ENCODE measurements at places on chromosomes 3 and 15. TPM values are rescaled to one million over a fixed set of nuclear protein-coding genes. Genes with fewer than 3 reads are reported as not detected.
A peak's percentile ranks its signal among the peaks of the same experiment; 100 is the strongest.

DNA sequence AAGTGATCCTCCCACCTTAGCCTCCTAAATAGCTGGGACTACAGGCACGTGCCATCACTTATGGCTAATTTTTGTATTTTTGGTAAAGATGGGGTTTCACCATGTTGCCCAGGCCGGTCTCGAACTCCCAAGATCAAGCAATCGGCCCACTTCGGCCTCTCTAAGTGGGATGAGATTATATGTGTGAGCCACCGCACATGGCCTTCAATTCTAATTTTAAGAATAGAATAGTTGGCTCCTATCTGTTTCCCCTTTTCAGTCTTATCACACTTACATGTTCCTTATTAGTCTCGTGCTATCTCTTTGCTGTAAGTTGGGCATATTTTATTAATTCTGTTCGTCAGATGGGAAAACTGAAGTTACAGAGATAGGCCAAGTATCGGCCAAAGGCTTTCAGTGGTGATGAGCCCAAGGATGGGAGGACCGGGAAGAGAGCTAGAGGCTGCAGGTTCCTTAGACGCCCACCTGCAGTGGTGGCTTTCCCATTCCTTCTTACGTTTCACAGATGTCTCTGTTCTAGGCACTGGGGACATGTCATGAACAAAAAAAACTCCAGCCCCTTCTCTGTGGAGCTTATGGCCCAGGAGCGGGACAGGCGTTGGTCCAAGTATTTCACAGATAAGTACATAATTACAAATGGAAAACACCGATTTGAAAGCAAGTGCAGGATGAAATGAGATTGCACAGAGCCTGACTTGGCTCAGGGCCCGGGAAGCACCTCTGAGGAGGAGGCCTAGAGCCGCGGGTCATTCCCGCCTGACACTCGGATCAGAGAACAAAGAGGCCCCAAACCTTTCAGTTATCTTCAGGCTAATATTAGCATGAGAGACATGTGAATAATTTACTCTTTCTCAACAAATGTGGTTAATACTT, 91.1 kb upstream of the KLF13 start:
- DNase-seq = peak; percentile 87

Gene CSPG5
- 0.71 TPM for total RNA-seq

Gene CLDN11
- total RNA-seq = not detected

DNA sequence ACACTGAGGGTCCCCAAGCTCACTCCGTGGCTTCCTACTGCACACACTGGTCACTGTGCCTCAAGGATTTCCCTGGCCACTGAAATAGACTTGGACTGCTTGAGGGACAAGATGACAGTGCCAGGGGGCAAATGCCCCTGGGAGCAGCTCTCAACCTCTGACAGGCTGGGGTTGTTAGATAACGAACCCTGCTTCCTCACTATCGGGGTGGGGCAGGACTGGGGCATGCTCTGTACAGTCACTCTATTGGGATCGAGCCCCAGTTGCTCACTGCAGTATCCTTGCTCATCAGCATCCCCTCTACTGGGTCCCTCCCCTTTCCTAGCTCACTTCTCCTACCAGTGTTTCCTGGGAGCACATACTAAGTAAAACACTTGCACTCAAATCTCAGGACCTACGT, 610.8 kb downstream of the NTRK3 start:
- DNase-seq = no peak

DNA sequence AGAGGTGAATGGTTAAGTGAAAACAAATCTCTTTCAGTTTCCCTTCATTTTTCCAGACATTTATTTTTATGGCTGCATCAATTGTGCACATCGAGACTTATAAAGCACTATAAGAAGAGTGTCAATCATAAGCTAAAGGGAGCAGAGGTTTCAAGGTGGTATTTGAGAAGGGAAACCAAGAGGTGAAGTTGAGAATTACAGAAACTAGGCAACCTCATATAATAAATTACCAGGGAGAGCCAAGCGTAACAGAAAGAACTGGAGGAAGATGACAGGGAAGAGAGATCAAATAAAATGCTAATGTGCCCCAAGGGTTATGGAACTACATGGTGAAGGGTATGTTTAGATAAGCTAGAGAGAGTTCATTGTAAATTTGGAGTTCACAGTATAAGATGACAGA, 6.3 kb upstream of the CCDC54 start:
- DNase-seq = no peak

- DNase-seq = no peak
Observed at GRCh38 chr15:101020451-101020850, 101.3 kb downstream of the LRRK1 start.

Gene PIERCE2
- total RNA-seq = 3.5 TPM

DNA sequence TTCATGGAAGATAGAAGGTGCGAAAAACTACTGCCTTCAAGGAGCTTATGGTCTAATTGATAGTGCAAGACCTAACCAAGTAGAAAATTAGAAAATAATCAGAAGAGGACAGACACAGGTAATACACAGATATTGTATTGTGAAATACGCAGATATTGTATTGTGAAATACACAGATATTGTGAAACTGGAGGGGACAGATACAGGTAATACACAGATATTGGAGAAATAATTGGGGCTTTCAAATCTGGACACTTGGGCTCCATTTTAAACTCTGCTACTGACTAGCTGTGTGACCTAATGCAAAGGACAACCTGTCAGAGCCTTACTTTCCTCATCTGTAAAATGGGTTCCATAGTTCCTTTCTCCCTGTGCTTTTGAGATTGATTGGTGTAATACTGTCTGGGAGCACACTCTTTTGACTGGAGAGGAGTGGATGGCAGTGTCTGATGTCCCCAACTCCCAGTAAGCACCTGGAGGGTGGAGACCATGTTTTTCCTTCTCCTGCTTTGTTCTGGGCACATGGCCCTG, 272.8 kb downstream of the TLE3 start:
- no peak for DNase-seq

GRCh38 chr3:65915477-65915876, 123.2 kb downstream of the MAGI1 start:
- no peak for DNase-seq

GRCh38 chr15:40242601-40243000, 3.7 kb downstream of the PAK6 start:
- DNase-seq = no peak

DNA sequence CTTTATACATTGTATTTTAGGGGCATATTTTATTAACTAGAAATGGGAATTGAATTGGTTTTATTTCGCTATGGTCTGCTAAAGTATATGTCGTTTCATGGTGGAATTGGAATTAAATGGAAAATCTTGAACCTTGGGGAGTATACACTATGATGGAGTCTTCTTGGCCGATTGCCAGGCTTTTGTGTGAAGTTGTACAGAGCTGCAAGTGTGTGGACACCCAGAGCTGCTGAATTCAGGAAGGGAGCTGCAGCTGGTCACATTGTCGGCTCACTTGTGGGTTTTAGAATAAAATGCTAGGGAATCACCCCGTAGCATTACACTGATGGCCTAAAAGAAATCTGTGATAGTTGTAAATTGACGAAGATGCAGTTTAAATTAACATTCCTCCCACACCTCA, 35.1 kb downstream of the USP3 start:
- DNase-seq = no peak

GRCh38 chr3:170171563-170171962, 10.0 kb downstream of the PHC3 start:
- no peak for DNase-seq

Gene CLN6
- 26.5 TPM for total RNA-seq

GRCh38 chr3:152071315-152071714, 197.4 kb upstream of the MBNL1 start:
- DNase-seq = no peak

Gene POMGNT2
- 7.3 TPM for total RNA-seq
